ENCODE measurements at places on chromosomes 6 and 20. TPM values are rescaled to one million over a fixed set of nuclear protein-coding genes. Genes with fewer than 3 reads are reported as not detected.
A peak's percentile ranks its signal among the peaks of the same experiment; 100 is the strongest.

GRCh38 chr20:4074877-4075455 is 59.6 kb upstream of the RNF24 start:
- peak; percentile 38 for DNase-seq

- no peak for DNase-seq
These were observed 291.5 kb upstream of the SULF2 start for GRCh38 chr20:48076747-48077146.

DNA sequence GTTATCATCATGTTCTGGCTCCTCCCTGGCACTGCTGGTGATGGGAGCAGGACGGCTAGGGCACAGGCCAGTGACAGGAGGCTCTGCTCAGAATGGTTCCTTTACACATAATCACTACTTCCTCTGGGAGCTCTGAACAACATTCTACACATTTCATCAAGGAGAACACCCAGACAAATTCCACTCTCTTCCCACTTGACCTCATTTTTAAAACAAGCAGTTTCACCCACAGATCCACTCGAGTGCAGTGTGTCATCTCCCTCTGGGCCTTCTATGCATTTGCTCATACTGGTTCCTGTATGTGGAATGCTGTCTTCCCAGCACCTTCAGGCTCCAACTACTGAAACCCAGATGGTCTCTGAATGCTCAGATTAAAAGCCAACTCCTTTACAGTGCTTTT is 84.8 kb downstream of the ELOVL5 start:
- no peak for DNase-seq

GRCh38 chr6:39693206-39693605 is 32.0 kb downstream of the KIF6 start:
- DNase-seq = no peak

- no peak for DNase-seq
These were observed 22.1 kb upstream of the RALGAPA2 start for GRCh38 chr20:20734475-20734948.

GRCh38 chr6:29946223-29947076 is 4.1 kb downstream of the HLA-A start:
- DNase-seq = no peak

GRCh38 chr6:88584581-88585275 is 378.7 kb downstream of the RNGTT start:
- no peak for DNase-seq

- no peak for DNase-seq
These were observed 308.1 kb upstream of the SPTLC3 start for GRCh38 chr20:12700701-12701100.

DNA sequence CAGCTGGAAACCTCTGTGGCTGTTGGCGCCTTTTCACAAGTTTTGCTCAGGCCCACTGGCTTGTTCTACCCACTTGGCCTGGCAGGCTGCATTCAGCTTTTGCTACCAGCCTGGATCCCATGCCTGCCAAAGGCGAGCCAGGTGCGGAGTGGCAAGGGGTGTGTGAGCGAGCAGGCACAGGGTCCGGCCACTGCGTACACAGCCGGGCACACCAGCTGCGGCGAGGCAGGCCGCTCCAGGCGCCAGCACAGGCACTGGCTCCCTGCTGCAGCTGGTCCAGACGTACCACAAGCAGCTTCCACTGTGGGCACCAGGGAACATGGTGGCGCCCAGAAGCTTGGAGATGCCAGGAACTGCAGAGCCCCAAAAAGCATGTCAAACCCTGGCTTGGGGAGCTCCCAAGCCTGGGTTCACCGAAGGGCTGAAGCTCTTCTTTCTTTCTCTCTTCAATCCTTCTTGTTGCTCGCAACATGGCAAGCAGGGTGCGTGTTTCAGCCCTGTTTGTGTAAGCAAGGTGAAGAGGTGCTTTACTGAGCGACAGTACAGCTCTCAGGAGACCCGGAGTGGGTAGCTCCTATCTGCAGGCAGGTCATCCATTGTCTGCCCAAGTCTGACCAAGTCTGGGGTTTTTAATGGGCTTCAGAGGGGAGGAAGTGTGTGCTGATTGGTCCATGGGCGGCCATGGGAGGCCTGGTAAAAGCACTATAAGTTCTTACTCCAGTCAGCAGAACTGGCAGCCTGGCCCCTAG is 32.6 kb upstream of the GRM4 start:
- DNase-seq = no peak

DNA sequence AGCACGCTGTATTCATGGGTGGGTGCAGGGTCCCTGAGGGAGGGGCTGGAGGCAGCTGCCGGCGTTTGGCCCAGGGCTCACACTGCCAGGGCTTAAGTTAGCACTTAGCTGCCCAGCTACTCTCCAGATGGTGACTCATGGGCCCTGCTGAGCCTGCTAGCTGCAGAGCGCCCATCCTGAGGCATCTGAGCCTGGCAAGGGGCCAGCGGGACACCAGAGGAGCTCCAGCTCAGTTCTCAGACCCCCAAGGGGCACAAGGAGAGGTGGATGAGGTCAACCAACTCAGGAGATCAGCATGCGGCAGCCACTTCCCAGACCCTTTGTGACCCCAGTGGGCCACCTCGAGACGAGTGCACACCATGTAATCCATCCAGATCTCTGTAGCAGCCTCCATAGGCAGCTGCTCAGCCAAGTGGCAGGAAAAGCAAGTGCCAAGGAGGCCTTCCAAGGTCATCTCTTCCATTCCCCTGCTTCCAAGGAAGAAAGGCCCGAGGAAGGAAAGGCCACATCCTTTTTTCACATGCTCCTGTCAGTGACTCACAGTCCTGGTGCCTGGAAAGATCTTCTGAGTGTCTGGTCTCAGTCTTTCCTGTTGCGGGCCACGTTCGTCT is 35.3 kb downstream of the FOXP4 start:
- DNase-seq = no peak

DNA sequence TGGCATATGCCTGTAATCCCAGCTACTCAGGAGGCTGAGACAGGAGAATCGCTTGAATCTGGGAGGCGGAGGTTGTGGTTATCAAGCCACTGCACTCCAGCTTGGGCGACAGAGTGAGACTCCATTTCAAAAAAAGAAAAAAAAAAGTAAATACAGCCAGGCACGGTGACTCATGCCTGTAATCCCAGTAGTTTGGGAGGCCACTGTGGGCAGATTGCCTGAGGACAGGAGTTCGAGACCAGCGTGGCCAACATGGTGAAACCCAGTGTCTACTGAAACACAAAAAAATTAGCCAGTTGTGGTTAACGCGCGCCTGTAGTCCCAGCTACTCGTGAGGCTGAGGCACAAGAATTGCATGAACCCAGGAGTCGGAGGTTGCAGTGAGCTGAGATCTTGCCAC is 1.5 kb upstream of the NINL start:
- DNase-seq = no peak

DNA sequence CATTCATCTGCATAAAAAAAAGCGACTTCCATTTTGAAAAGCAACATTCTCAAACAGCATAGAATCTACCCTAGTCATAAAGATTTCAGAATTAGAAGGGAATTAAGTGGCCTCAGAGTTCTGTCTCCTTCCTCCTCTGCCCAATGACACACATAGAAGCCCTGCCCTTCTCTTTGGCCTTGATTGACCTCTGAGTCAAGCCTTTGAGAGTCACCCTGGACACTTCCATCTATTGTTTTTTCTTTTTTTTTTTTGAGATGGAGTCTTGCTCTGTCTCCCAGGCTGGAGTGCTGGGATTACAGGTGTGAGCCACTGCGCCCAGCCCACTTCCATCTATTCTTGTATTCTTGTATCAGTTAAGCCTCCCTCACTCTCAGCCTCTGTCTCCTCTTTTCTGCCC is 44.8 kb upstream of the CTNNBL1 start:
- no peak for DNase-seq

DNA sequence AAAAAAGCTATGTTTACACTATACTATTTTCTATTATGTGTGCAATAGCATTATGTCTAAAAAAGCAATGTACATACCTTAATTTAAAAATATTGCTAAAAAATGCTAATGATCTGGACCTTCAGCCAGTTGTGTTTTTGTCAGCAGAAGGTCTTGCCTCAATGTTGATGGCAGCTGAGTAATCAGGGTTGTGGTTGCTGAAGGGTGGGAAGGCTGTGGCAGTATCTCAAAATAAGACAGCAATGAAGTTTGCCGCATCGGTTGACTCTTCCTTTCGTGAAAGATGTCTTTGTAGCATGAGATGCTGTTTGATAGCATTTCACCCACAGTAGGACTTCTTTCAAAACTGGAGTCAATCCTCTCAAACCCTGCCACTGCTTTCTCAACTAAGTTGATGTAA is 134.7 kb upstream of the CDYL start:
- no peak for DNase-seq

DNA sequence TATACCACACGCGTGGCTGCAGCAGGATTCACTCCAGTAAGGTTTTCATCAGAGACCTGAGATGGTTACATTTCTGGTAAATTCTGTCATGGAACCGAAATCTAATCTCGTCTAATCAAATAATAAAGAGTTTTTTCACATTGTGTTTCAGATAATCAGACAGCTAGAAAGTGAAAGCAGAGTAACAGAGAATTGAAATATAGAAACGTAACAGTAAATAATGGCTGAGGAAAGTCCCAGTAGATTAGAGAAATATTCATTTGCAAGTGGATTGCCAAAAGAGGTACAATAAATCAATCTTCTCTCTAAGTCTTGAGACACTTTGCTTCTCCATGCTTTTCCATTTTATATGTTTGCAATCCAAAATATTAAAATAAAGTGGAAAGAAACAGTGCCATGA is 42.4 kb downstream of the PKHD1 start:
- no peak for DNase-seq

DNA sequence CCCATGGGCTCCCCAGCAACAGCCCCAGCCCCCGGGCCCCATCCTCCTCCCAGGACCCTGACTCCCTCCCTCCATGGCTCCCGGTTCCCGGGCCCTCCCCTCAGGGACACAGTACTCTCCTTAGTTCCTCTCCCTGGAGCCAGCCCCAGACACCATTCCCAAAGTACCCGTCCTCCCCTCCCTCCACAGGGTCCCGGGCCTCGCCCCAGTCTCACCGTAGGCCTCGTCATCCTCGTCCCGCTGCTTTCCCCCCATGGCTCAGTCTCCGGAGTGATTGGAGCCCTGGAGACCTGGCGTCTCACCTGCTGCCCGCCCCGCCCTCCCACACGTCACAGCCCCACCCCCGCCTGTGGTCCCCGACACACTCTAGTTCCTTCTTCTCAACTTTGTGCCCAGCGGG is at the start of gene SLC44A4:
TSS of gene SLC44A4 (minus strand) at position 272 of the 400 bp plus-strand sequence. CDS start at position 255, 17 bp downstream.
- no peak for DNase-seq

GRCh38 chr6:15137086-15137485 is 108.8 kb upstream of the JARID2 start:
- no peak for DNase-seq

GRCh38 chr6:30748851-30749540 is 4.6 kb upstream of the IER3 start:
- DNase-seq = no peak

DNA sequence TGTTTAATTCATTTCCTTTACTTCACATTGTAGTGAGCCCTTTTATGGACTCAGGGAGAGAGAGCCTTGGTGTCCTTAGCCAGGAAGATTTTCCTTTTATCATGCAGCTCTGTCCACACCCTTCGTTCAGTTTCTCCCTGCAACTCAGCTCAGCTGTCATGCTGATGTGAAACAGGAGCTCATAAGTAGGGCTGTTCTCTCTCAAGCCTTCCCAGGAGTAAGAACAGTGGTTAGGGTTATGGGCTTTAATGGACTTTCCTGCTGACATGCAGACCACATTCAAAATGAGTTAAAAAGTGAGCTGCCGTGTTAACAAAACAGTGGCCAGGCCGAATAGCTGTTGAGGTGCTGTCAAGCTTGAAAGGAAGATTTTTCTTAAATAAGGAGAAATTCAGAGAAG is 104.1 kb downstream of the BCKDHB start:
- DNase-seq = no peak

DNA sequence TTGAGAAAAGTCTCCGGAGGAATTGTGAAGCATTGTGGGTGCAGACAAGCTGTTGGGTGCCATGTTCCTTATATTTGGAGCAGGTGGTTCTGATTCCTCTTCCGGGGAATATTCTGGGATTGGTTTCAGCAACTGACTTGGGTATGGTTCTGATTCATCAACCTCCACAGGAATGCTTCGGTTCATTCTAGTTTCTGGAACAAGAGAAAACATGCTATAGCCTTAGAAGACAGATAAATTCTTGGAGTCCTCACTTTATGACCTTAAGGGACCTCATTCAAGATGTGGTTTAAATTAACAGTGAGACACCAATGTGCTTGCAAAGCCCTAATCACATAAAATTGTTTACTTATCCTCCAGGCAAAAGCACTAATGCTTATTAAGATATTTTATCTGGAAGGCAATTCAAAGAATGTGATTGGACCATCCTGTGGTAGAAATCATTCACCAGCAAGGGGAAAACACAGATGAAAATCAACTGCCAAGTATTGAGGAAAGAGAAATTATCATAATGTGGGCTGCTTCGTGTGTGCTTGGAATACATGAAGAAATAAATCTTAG is 13.7 kb downstream of the TRAF3IP2 start:
- DNase-seq = no peak

GRCh38 chr6:107333491-107333890 is 125.9 kb downstream of the PDSS2 start:
- DNase-seq = no peak

DNA sequence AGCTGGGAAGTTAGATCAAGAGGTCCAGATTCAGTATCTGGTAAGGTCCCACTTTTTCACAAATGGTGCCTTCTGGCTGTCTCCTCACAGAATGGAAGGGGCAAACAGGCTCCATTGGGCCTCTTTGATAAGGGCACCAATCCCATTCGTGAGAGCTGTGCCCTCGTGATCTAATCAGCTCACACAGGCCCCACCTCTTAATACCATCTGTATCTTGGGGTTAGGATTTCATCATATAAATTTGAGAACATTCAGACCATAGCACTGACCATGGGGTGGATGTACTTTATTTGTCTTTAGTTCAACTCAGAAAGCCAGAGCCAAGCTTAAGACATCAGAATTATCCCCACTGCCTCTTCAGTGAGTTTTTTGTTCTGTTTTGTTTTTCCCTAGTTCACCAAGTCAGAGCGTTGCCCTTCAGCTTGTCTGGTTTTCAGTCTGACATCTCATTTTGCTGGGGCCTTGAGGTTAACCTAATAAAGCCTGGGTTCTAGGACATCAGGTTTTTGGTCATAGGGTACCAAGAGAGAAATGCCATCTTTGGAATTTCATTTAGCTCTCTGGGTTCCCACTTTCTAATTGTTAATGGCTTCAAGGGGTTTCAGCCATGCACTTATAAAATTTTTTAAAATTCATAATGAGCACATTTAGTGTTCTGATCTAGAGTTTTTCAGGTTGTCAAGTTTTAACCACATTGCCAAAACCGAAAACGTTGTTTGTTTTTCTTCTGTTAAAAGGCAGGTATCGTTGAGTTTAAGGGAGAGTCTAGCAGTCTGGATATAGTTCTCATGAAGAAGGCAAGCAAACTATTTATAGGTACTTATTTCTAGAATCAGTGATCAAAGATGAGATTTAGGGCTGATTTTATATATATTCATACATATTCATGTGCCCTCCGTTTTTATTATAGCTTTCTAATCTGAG is 19.0 kb downstream of the SENP6 start:
- no peak for DNase-seq

The HLA-DOB gene
- total RNA-seq = not detected

The E2F3 gene
- 5.5 TPM for total RNA-seq

The HLA-DQA1 gene
- 0.56 TPM for total RNA-seq

The WFDC12 gene
- total RNA-seq = not detected

The ANKRD66 gene
- total RNA-seq = not detected

The PET117 gene
- 10.6 TPM for total RNA-seq

The GJA10 gene
- total RNA-seq = not detected

The GTPBP2 gene
- total RNA-seq = 15.2 TPM

The EFCAB8 gene
- not detected for total RNA-seq

The HLA-DPA1 gene
- total RNA-seq = 22.6 TPM

The CHRNA4 gene
- total RNA-seq = 17.1 TPM
